NCI-H1436 (cell line): ENCODE measurements at places on chromosomes 6 and 20.

DNA sequence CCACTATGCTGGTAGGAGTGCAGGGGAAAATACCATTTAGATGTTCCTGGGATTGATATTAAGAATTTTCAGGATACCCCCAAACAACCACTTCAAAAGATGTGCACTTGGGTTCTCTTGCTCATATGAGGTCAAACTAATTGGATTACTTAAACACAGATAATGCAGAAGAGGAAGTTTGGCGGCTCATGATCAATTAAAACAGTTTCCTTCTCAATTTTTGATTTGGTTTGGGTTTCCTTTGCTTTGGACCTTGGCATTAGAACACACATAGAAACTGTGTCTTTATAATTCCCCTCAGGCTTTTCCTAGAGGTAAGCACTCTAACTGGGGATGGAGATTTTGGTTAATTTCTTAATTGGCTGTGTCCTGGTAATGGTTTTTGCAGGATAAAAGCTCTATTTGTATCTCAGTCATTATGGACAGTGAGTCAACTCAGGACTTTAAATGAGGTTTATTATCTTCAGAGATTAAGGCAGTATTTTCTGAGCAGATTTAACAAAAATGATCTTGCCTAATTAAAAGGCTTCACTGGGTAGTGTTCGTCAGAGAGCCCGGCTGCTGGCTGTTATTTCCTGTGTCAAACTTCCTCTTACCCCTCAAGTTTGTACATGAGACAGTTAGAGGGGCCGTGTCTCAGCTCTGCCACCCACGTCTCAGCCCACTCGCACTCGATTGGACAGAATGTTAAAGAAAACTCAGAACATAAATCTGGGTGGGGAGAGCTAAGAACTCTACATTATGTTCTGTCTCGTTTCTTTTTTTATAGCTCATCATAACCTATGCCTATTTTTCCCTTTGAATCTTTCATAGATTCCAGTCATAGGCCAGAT lies 50.3 kb upstream of the PREP start:
- DNase-seq, result no peak

DNA sequence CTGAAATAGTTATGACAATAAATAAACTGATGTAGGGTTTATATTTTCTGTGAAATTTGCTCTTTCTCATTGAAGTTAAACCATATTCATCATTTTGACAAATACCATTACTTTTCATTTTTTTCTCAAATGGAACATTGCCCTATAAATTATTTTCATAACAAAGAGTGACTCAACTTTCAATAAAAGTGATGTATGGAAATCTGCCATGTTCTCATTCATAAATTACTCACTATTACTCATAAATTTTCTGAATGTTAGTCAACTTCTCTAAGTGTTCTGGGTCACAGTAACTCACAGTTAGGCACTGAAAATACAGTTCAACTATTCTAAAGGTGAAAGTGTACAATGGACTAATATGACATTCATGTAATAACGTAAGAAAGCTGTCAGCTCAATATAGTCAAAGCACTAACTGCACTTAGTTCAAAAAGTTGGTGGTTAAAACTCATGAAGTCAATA lies 19.0 kb upstream of the STX11 start:
- DNase-seq, result no peak

DNA sequence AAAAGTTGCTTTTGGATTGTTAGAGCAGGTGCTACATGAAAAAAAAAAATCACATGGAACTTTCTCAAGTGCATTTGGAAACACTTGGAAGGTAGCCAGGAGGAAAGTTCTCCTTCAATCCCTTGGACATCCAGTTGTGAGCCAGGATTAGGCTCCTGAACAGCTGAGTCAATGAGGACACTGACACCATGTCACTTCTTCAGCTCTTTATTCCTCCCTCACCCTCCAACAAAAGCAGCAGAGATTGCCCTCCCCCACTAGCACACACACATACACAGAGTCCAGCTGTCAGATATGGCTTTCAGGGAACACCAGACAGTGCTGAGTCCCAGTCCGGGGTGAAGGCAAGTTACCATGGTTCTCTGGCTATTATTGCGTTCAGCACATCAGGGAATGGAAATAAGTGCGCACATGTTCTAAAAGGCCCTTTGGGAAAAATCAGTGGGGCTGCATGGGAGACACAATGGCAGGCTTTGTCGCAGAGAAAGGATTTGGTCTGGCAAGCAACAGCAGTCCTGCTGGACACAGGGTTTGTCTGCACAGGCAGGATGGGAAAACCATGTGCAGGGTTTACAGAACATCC lies 124.7 kb upstream of the MARCKS start:
- DNase-seq, result peak; percentile 57

DNA sequence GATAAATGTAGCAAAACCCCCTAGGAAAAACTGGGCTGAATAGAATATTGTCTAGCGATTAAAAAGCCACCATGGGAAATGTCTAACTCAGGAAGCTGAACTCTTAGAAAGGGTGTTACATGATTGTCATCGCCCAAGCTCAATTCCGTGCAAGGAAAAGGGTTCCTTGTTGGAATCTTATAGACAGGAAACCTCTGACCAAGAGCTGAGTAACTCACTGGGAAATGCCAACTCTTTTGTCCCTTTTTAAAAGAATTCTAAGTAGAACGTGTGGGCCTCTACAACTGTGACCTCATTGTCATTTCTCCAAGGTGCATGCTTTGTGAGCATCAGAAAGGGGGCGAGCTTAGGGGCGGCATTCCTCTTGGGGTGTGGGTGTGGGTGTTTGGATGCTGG lies 88.1 kb downstream of the SYNJ2 start:
- DNase-seq, result no peak

- no peak for DNase-seq
These were observed 107.6 kb upstream of the SGK1 start for GRCh38 chr6:134425513-134425912.

- peak; percentile 3 for DNase-seq
These were observed 128.5 kb upstream of the CDYL start for GRCh38 chr6:4647414-4648365.

DNA sequence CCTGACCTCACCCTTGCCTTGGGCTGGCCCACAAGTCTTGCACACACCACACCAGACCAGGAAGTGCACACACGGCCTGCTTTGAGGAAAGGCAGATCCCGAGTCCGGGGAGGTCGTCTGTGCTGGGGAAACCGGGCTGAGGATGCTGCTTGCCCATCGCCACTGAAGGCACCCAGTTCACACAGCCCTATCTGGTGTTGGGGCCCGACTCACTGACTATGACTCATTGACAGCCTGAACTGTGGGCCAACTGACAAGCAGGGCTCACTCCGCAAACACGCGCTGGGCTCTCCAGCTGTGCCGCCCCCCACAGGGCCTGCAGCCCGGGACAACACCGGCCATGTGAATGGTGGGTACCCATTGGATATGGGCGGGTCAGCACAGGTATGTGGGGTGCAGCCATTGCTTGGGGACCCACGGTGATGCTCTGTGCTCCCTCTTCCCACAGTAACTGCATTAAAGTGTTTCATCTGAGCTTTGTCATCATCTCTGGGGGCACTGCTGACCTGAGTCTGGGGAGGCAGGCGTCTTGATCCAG lies 1.6 kb downstream of the SAMD10 start:
- no peak for DNase-seq
